SIG-M5 (cell line): ENCODE measurements at places on chromosomes 7 and 10.

GRCh38 chr10:103572347-103573204, 79.1 kb downstream of the NEURL1 start:
- DNase-seq = no peak

DNA sequence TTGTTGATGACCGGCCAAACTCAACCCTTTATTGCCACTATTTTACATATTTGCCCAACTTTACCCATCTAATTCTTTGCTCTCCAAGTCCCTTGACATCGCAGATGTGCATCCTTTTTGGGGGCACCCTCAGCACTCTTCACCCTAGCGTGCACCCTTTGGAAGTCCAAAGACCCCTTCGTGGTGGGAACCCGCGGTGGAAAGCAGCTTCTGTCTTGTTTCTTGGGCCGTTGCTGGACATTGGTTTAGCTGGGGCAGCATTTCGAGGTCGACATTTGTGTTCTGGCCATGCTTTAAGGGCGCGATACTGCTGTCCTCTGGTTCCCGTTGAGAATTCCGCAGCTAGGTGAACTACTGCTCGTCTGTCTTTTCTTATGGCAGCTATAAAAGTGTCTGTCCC, 326 bp upstream of the PAPOLB start:
- no peak for DNase-seq

GRCh38 chr10:128527711-128528110, 401.5 kb upstream of the MKI67 start:
- DNase-seq = no peak

GRCh38 chr7:140212100-140212881, 35.5 kb upstream of the KDM7A start:
- no peak for DNase-seq

DNA sequence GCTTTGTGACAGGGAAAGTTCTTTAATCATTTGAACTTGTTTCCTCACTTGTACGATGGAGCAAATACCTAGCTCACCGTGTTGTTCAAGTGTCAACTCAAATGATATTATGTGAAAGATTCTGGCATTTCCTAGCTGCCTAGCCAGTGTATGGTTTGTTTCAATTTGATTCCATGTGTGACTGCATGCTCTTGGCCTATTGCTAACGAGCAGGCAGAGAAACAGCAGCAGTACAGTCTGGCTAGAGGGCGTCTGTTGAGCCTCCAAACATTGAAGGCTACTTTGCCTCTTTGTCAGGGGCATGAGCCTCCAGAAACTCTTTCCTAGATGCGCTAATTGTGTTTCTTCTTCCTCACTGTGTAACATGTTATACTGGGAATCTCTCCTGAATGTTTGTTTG, 417.4 kb downstream of the EXOC4 start:
- DNase-seq = no peak

DNA sequence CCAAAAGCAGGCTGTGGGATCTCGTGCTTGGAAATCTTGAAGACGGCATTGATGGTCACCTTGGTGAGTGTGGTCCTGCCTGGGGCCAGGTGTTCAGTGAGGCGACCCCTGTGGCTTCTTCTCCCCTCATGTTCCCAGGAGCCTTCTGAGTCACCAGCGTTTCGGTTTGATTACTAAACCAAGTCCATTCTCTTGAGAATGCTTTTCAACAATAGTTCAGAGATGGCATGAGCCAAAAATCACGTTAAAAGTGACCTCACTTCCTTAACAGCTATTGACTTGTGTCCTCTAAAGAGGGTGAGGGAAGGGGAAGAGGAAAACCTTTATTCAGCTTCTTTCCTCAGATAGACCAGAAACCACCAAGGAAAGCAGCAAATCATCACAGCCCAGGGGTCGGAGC, 315.2 kb downstream of the GATA3 start:
- no peak for DNase-seq

DNA sequence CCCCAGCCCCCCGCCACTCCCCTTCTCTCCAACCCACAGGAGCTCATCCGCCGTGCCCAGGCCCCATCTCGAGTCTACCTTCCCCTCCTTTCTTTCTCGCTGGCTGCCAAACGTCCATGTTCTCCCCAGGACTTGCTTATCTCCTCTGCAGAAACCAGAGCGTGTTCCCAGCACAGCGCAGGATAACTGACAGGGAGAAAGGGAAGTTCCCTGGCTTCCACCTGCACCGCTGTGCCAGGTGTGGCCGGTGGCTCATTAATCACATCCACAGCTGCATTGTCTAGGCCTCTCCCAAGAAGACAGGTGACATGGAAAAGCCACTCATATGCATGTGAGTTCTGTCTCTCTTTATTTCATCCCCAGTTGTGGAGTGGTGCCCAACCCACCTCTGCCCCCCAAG, 113.2 kb downstream of the ITIH5 start:
- no peak for DNase-seq

GRCh38 chr10:29658984-29659965, 24.5 kb upstream of the SVIL start:
- DNase-seq = peak; percentile 28

DNA sequence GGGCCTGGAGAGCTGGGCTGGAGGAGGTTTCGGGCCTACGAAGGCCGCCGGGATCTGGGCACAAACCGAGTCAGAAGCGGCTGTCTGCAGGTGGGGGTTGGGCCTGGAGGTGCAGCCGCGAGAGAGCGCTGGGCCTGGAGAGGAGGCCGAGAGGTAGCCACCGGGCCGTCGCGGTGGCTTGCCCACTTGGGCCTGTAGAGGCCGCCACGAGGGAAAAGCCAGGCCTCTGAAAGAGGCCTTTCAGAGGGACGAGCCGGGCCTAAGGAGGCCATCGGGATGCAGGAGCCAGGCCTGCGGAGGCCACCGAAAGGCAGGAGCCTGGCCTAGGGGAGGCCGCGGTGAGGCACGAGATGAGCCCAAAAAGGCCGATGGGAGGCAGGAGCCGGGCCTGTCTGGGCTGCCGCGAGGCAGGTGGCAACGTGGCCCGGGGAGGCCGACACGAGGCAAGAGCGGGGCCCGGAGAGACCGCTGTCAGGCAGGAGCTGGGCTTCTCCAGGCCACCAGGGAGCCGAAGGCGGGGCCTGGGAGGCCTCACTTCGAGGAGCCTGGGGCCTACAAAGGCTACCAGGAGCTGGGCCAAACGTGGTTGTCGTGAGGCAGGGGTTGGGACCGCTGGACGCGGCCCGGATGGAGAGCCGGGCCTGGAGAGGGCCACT, 25.6 kb downstream of the MDH2 start:
- DNase-seq = no peak

DNA sequence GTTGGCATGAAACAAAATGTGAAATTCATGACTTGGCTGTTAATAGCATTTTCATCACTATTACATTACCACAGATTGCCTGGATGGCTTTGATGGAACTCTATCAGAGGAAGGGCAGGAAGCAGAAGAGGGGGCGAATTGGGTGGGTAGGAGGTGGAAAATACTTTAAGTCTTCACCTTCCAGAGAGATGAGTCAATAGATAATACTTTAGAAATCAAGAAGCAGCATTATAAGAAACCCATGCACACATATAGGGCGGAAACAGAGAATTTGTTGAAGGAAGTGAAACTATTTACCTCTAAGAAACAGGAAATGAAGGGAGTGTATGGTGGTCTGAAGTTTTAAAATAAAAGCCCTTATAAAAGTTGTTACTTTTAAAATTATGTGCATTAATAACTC, 152.1 kb upstream of the TARP start:
- DNase-seq = no peak

GRCh38 chr7:50866343-50867033, 83.8 kb upstream of the GRB10 start:
- no peak for DNase-seq

- no peak for DNase-seq
Observed at GRCh38 chr10:79399223-79399831, 46.1 kb downstream of the ZCCHC24 start.

- peak; percentile 6 for DNase-seq
Observed at GRCh38 chr10:48684792-48685623, at the start of gene WDFY4. Gene WDFY4 (plus strand): TSS chr10:48684873. CDS start chr10:48709733, 24,860 bp downstream.

DNA sequence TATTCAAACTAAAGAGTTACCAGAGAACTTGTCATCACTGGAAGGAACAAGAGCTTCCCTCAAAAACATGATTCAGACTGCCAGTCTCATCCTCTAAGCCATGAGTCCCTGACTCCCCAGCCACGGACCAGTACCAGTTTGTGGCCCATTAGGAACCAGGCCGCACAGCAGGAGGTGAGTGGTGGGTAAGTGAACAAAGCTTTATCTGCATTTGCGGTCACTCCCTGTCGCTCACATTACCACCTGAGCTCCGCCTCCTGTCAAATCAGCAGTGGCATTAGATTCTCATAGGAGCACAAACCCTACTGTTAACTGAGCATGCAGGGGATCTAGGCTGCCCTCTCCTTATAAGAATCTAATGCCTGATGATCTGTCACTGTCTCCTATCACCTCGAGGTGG, 42.2 kb upstream of the C10orf90 start:
- DNase-seq = no peak

DNA sequence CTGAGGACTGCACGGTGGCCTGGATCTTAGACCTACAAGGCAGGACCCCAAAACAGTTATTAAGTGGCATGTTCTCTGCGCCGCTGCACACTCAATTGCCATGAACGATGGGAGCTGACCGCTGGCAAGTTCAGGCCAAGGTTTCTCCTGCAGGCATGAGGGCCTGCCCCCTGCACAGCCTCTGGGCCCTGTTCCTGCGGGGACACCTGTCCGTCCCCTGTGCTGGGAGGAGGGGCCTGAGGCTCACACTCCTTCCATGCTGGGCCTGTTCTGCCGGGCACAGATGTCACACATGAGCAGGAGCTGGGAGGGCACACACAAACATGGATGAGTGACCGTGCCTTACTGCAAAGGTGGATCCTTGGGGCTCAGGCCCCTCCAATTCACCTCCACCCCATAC, 90.0 kb downstream of the PTPRN2 start:
- no peak for DNase-seq

DNA sequence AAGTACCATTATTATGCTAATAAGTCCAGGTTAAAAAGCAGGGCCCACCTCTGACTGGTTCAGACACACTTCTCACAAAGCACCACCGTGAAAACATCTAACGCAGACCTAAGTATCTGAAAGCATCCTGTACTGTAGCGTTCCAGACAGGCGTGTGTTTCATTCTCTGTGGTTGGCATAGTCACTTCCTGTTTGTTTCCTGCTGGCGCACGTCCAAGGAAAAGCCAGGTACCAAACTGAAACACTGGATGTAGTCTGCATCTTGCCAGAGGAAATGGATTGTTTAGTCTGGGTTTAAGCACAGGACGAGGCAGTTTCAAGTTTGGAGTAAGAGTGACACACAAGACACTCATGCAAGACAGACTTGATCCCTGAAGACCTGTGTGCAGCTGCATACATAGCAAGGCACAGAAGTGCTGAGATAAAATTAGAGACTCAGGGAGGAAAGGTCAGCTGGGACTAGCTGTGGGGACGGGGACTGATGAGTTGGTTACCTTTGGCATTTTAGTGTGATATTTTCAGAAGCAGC, 23.3 kb downstream of the BPGM start:
- DNase-seq = no peak

DNA sequence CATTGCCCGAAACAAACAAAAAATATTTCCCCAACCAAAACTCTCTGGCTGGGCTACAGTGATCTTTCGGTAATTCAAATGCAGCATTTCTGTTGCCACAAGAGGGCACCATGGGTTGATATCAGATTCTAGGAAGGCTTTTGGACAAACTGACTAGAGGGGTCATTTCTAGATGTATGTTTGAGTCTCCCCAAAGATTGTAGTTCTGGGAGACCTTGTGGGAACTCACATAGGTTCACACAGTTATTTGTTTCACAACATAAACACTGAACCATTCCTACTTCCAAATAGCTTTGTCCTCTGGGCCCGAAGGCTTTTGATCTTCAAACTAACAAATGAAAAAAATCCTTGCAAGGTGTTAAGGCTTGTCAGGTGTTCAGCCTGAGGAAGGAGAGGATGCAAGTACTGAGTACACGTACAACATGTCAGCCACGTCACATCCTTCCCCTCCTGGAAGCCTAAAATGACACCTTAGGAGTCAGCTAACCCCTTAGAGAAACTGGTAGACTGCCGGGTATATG, 37.0 kb upstream of the IL15RA start:
- no peak for DNase-seq

DNA sequence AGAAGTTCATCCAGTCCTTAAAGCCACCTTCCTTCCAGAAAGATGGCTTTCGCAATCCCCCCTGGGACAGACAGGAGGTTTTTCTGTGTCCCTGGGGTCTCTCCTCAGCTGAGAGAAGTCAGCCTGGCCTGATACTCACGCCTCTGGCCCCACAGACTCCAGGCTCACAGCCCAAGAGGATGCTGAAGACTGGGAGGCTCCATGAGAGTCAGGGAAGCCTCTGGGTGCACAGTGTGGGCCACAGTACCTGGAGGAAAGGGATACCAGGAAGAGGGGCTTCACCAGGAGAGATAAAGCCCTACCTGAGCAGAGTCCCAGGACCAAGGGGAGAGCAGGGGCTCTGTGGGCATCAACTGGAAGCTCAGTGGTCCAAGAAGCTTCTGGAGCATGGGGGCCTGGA, 324.4 kb downstream of the GRID1 start:
- no peak for DNase-seq

- DNase-seq = no peak
Observed at GRCh38 chr7:42456756-42457276, 219.8 kb upstream of the GLI3 start.

GRCh38 chr7:90453259-90453891, 16.1 kb upstream of the PTTG1IP2 start:
- no peak for DNase-seq

DNA sequence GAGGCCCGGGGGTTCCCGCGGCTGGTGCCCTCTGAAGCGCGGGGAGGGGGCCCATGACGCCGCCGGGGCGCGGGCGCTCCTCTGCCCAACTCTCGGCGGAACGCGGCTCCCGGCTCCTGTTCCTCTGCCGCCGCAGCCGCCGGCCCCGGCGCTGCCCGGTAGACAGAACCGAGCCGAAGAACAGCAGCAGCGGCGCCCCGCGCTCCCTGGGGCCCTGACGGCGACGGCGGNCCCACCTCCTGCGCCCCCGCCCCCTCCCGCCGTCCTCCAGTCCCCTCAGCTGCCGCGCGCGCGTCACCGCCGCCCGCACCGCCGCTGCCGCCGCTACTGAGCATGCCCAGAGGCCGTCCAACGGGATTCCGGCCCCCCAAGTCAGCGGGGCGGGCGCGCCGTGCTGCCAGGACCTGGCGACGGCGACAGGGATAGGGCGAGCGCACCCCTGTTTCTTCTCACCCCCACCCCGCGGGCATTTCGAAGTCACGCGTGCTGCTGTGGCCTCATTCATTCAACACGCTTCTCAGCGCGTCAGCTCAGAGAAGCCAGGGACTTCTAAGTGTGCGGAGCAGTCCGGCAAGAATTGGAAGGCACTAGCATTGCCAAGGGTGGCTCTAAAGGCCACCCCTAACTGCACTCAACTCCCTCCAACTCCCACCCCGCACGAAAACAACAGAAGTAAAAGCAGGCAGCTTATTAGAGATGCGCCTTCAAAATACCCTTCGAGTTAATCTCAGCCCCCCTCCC, at the start of gene IPMK:
IPMK (minus strand) TSS at position 182 of the 741 bp plus-strand sequence. CDS start 283 bp downstream, outside the sequence.
- DNase-seq = peak; percentile 21

- no peak for DNase-seq
Observed at GRCh38 chr7:143431109-143431508, 12.1 kb upstream of the TAS2R60 start.

GRCh38 chr7:140640727-140641523, at the start of gene DENND2A:
Gene DENND2A (minus strand): TSS chr7:140640813. CDS start chr7:140602397, 38,416 bp downstream.
- no peak for DNase-seq

DNA sequence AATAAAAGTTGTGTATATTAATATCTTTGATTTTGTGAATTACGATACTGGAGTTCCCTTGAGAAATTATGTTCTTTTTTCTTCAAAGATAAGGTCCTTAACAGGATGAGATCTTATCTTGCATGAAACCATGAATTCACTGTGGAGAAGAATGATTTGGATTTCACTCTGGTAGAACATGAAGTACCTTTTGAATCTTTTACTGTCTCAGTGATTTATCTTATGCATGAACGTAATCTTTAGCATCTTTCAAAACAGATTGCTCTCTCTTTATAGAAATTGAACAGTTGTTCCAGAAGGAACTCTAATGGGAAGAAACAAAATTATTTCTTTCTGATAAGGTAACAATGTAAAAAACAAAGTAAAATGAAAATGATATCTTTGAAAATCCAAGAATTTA, 11.0 kb upstream of the ZNF438 start:
- DNase-seq = no peak
